NCI-H1694 treated with DMSO at 0.1 percent for 48 hours (cell line): ENCODE measurements at places on chromosomes 5 and 9.
A peak's percentile ranks its signal among the peaks of the same experiment; 100 is the strongest.

GRCh38 chr9:127077644-127077946 lies 44.8 kb downstream of the ANGPTL2 start:
- DNase-seq = no peak

DNA sequence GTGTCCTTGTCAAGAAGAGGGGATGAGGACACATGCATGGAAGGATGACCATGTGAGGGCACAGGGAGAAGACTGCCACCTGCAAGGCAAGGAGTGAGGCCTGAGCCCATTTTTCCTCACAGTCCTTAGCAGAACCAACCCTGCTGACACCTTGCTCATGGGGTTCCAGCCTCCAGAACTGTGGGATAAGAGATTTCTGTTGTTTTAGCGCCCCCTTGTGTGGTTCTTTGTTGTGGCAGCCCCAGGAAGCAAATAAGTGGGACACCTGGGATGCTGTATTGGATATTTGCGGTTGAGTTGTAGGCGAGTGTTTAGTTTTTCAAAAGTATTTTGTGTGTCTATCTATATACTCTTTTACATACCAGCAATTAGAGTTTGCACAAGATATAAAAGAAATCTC lies 206.4 kb downstream of the NXNL2 start:
- DNase-seq = peak; percentile 0

DNA sequence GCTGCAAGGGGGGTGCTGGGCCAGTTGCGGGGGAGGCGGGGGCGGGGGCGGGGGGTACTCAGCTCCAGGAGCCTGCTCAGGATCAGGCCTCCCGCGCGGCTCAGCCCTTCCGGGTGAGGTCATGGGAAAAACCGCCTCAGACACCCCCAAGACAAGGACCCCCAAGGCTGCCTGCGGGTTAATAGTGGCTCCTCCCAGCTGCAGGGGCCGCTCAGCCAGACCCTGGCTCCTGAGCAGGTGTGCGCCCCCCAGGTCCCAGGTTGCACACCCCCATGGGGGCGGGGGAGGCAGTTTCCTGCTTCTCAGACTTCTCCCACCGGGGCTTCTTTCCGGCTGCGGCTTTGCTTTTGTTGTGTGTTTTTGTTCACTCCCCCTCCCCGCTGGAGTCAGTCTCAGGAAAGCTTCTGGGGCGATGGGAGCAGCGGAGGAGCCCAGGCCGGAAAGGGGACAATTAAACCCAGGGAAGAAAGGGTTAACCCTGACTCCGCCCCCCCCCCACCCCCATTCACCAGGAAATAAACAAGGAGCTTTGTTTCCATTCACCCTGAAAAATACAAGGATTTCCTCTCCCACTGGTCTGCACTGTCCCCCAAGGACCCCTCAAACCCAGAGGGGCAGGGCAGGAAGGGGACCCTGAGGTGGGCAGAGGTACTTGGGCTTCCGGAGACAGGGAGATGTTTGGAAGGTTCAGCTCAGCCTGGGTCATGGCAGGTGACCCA lies 42.3 kb upstream of the NOTCH1 start:
- DNase-seq = no peak

DNA sequence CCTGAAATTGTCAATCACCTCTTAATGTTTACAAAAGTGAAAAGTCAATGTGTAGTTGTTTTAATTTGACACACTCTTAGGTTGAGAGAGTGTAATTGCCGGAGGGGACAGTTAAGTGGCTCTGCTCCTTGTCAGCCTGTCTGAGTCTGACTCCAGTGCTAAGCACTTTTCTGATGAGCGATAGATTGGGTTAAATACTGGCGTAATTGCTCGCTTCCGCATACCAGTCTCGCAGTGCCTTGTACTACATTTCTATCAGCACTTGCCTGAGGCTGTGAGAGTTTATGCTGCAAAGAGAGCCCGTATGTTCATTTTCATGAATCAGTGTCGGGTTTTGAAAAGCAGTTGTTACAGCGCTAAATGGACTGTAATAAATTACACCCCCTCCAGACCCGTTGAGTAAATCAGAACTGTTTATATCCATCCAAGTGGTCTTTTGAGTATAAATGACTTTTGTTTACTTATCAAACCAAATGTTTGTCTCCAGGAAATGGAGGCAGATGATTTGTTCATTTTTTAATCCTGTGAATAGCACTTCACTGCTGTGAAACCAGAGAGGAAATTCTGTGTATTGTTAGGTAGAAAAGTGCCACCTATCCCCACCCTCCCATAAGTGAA lies 41.0 kb upstream of the DMRT3 start:
- peak; percentile 37 for DNase-seq

GRCh38 chr9:17160327-17160726 lies 25.5 kb downstream of the CNTLN start:
- no peak for DNase-seq

DNA sequence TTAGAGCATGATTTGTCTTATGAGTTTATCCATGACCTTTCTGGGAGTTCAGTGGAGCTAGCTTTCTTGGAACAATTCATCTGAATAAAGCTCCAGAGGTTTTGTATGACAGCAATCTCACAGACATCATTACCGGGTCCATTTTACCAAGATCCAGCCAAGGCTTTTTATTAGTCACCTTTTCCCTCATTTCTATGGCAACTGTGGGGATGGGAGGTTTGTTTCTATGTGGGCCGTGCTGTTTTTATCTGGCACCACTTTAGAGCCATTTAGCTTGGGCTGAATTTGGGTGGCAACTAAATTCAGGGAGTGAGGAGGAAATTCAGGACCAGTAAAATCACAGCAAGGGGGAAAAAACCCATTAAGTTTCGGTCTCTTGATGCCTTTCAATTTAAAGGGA lies 245.7 kb downstream of the NSG2 start:
- no peak for DNase-seq

DNA sequence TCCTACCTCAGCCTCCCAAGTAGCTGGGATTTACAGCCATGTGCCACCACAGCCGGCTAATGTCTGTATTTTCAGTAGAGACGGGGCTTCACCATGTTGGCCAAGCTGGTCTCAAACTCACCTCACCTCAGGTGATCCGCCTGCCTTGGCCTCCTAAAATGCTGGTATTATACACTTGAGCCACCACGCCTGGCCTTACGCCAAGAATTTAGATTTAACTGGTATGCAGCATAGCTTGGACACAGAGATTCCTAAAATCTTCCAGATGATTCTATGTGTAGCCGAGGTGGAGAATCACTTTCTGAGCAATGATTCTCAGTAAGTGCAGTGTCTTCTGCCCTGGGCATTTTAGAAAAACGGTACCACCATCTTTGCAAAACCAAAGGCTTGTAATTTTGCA lies 74.1 kb downstream of the HABP4 start:
- DNase-seq = no peak

DNA sequence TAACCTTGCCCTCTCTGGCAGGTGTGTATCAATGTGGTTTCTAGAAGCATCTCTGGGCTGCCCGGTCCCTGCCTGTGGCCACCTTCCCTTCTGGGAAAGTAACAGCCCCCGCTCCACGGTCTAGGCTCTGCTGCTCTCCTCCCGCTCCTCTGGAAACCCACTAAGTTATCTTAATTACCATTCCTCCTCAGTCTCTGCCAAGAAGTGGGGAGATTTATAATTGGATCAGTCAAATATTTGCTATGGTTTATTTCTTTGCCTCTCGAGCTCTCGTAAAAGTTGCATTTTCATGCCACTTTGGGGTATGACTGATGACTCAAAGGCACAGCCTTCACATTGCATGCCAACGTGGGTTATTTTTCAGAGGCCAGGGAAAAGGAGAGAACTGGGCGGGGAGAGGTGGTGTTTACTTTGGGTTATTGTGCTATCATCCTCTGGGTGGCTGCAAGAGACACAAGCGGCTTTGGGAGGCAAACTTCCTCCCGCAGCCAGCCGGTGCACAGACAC lies 205.3 kb upstream of the WWC1 start:
- peak; percentile 26 for DNase-seq

- DNase-seq = no peak
Observed at GRCh38 chr5:172347496-172348052, 64.0 kb upstream of the UBTD2 start.

- DNase-seq = no peak
Observed at GRCh38 chr5:108084105-108084504, 297.8 kb downstream of the FBXL17 start.

DNA sequence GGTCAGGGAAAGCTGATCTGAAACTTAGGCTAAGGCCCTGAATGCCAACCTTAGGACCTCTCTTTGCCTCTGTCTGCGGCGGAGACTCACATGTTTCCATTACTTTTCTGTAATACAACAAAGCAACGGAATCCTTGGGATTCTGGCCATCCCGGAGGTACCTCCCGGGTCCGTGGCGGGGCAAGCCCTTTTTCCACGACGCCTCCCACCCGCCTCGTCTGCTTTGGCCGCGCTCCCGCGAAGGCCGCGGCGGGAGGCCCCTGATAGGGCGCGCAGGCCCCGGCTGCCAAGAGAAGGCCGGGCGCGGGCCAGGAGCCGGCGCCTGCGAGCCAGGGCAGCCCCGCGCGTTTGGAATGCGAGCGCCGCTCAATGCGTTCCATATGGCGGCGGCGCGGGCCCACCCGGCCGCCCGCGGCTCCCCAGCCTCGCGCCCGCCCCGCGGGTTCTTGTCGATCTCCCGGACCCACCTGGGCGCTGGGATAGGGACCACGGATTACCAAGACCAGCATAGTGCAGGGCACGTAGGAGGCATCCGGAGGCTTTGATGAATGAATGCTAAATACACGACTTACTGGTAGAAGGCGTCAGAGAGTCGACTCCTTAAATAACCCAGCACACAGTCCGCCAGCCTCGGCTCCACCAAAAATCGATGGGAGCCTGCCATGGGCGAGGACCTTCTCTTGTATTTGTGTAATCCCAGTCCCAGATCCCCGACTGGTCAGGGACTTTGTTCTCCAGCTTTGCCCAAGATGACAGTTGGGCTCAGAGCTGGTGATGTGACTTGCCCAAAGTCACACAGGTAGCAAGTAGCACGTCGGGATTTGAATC lies 17.5 kb upstream of the PHF19 start:
- no peak for DNase-seq

DNA sequence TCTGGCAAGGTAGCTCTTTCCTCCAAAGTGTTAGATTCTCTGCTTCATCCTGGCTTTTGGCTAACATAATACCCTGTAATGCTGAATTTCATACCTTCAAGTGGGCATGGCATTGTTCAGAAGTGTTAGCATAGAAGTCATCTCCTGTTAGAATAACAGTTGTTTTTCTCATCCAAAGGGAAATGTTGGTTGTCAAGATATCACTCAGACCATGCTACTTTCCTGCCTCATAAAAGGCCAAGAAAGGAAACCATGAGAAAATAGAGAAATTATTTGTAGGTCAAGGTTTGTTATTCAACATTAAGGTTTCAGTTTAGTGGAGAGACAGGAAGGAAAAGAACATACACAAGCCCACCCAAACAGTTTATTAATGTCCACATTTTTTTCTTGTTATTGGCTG lies 472.5 kb downstream of the ARHGEF28 start:
- no peak for DNase-seq

GRCh38 chr5:158390577-158390976 lies 531.6 kb upstream of the CLINT1 start:
- DNase-seq = no peak

DNA sequence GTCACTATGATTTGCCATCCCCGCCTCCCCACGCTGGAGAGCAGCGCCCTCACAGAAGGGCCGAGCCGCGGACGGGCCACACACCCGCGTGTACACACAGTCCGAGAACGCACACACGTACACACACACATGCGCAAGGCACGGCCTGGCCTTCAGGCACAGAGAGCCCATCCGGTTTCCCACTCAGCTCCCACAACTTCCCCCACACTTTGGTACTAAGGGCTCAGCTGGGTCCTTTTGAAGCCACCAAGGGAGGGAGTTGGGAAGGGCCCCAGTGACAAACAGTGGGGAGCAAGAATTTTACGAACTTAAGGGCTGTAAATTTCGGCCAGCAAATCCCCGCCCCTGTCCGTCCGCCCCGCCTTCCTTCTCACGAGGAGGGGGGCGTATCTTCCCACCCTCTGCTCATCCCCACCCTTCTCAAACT lies 133.3 kb upstream of the HAND1 start:
- no peak for DNase-seq

GRCh38 chr5:68261569-68262065 lies 46.1 kb downstream of the PIK3R1 start:
- peak; percentile 24 for DNase-seq

GRCh38 chr9:9523476-9524139 lies 1089.2 kb downstream of the PTPRD start:
- DNase-seq = no peak

DNA sequence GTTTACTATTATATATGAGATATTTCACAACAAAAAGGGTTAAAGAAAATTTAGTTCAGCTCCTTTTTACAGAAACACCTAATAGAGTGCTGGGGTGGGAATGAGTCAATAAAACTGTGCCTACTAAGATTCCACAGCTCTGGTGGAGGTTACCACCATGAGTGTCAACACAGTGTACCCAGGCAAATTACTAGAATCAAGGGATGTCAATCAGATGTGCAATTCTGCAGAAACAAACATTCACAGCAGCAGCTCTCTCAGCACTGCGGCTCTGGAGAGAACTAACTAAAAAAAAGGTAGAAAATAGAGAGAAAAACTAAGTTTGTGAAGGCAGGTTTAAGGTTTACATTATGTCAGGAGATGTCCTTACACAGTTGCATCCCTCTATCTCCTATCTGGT lies 1313.0 kb downstream of the MAT2B start:
- DNase-seq = no peak

DNA sequence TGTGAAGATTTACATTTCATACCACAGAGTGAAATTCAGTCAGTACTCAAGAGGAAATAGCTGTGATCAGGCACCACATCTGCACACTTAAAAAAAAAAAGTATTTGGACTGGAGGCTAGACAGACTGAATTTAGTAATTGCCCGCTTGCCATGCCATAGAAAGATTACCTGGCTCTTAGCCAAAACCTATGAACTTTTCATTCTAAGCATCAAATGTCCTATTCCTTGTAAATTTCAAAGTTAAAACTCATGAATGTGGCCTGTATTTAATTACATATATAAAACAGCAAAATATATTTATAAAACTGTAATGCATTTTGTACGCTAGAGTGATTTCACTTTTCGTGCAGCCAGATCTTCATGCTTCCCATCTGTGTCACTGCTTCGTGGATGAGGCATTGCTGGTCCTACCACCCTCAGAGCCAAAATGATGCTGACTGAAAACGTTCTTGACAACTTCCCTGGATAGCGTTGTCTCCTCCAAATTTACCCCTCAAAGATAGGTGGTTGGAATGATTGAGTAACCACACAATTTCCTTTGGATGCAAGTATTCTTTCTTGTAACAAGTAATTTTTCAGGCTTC lies 447.9 kb upstream of the SGCD start:
- DNase-seq = no peak

DNA sequence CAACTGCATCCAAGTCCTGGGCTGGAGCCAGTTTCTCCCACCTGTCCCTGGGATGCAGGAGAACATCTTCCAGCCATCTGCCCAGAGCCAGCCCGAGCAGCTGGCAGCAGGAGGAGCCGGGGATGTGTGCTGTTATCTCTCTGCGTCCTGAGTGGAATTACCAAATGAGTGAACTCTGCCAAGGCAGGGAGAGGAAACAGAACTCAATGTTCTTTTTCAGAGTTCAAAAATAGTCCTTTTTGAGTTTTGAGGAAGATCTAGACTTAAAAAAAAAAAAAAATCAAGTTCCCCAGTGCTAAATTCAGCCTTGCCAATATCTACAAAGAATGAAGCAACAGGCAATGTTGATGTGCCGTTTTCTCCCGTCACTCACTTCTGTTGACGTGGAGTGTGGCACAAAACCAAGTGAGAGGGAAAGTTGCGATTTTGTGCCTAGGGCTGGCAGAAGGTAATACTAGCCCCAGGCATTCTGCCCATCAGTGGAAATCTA lies 56.2 kb downstream of the TMOD1 start:
- DNase-seq = peak; percentile 84
